ENCODE measurements at places on chromosomes 5 and 9.

- DNase-seq: no peak
Observed at GRCh38 chr9:89879276-89879675, 274.5 kb downstream of the GADD45G start.

DNA sequence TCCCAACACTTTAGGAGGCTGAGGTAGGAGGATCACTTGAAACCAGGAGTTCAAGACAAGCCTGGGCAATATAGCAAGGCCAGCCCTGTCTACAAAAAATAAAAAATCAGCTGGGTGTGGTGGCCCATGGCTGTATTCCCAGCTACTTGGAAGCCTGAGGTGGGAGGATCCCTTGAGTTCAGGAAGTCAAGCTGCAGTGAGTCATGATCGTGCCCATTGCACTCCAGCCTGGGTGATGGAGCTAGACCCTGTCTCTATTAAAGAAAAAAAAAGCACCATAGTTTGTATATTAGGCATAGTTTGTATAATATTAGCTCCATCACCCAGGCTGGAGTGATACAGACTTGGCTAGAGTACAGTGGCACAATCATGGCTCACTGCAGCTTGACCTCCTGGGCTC is 9.6 kb upstream of the NME5 start:
- no peak for DNase-seq

GRCh38 chr9:75239176-75239575 is 150.9 kb downstream of the OSTF1 start:
- peak; percentile 93 for DNase-seq

GRCh38 chr5:125277494-125278154 is 531.2 kb upstream of the ZNF608 start:
- DNase-seq: no peak

GRCh38 chr9:123599781-123600180 is 243.8 kb downstream of the CRB2 start:
- DNase-seq: no peak

- peak; percentile 89 for DNase-seq
Observed at GRCh38 chr5:94376672-94377345, 241.6 kb downstream of the KIAA0825 start.

DNA sequence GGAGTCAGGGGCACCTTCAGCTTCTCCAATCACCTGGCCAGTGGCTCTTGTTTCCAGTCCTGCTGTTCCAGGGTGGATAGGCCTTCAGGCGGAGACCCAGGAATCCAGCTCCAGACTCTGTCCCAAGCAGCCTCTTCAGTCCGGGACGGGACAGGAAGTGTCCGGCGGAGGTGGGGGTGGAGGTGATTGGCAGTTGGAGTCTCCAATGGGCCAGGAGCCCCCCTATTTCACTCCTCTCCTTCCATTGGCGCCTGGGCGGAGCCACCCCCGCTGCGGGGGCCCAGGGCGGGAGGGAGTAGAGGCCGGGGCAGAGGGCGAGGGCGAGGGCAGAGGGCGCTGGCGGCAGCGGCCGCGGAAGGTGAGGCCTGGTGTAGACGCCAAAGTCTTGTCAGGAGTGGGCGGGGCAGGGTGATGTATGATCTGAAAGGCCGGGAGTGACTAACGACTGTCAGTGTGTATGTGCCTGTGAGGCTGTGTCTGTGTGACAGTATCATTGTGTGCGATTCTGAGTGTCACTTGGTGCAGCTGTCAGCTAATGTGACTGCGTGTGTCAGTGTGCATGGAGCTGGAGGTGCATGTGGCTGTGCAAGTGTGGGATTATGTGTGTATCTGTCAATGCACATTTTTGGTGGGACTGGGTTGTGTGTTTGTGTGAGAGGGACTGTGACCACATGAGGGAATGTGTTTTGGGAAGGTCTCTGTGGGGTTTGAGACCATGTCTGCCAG is at the start of gene IL11RA:
Gene IL11RA, plus strand, starts transcription at position 310 of the 726 bp plus-strand sequence. CDS start 3,033 bp downstream, outside the sequence.
- peak; percentile 77 for DNase-seq

GRCh38 chr5:153460421-153460820 is 30.0 kb upstream of the GRIA1 start:
- no peak for DNase-seq

DNA sequence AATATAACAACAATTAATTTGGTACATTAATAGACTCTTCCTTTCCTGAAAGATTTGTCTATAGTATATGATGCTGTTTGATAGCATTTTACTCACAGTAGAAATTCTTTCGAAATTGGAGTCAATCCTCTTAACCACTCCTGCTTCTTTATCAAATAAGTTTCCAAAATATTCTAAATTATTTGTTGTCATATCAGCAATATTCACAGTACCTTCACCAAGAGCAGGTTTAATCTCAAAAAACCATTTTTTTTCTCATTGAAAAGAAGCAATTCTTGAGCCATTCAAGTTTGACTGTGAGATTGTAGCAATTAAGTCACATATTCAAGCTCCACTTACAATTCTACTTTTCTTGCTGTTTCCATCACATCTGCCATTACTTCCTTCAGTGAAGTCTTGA is 83.5 kb upstream of the PRR16 start:
- no peak for DNase-seq

- peak; percentile 2 for DNase-seq
Observed at GRCh38 chr5:34039398-34040157, 3.4 kb downstream of the C1QTNF3 start.

DNA sequence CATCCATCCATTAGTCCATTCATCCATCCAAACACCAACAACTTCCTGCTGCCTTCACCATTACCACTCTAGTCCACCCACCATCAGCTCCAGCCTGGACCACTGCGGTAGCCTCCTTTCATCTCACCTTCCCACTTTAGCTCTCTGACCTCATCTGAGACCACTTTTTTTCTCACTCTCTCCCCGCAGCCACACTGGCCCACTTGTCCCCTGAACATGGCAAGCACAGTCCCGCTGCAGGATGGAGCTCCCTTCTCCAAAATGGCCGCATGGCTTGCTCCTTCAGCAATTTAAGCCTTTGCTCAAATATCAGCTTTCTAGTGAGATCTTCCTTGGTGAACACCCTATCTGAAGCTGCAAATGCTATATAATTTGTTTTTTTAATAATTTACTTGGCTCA is 11.1 kb downstream of the CSF1R start:
- no peak for DNase-seq

GRCh38 chr5:110838961-110839360 is 100.2 kb downstream of the SLC25A46 start:
- DNase-seq: no peak

- DNase-seq: no peak
Observed at GRCh38 chr5:164052536-164053093, 547.2 kb downstream of the MAT2B start.

- peak; percentile 56 for DNase-seq
Observed at GRCh38 chr9:72292256-72292682, 72.7 kb downstream of the ZFAND5 start.

DNA sequence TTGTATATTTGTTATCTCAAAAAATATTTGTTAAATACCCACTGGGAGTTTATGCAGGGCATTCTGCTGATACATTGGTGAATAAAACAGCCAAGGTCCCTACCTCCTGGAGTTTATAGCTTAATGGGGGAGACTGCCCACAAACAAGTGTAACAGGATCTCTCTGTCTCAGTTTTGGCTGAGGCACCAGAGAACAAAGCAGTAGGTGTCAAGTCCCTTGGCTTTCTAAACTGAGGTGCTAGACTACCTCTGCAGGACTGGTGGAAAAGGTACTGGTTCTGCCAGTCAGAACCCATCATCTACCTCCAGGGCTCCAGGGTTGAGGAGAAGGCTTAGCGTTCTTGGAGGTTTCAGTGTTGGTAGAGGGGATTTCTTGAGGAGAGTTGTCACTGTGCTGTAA is 188.4 kb upstream of the ELL2 start:
- DNase-seq: no peak

DNA sequence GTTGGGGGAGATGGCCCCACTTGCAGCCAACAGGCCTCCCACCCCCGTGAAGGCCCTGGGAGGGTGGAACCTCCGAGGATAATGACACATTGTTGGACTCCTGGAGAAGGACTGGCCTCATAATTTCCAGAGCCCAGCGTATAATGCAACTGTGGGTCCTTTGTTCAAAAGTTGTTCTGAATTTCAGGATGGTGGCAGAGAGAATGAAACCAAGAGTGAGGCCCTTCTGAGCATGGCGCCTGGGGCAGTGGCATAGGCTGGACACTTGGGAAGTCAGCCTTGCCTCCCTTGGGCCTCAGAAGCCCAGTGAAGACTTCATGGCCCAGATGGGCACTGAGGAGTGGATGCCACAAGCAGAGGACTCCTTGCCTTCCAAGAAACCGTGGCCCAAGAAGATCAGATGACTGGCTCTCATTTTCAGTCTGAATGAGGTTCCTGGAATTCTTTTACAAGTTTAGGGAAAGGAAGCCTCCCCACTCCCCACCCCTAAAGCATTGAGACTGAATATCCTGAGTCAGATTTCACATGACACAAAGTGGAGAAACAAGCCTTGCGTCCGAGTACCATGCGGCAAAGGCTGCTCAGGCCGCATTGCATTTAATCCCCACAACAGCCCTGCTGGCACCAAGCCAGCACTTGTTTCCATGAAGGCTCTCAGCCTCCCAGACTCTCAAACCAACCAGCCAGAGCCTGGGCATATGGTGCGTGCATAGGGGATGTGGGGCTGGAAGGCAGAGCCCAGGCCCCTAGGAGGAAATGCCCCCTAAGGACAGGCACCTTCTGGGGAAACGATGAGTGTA is 96.7 kb upstream of the SMIM23 start:
- DNase-seq: no peak

DNA sequence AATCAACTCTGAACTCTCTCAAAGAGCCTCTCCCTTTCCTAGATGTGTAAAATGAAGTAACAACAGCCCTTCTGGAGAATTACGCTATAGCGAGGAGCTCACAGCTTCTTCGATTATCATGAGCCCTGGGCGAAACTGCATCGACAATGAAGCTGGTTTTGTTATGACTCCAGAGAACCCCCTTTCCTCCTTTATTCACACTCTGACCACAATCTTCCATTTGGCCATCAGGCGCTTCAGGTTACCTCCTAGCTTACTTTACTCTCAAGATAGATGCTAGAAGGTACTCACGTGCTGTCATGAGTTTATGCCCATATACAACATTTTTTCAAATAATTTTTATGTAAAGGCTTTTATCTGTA is 362.7 kb upstream of the RFX3 start:
- no peak for DNase-seq

GRCh38 chr9:134487066-134487710 is 154.4 kb upstream of the COL5A1 start:
- DNase-seq: no peak

DNA sequence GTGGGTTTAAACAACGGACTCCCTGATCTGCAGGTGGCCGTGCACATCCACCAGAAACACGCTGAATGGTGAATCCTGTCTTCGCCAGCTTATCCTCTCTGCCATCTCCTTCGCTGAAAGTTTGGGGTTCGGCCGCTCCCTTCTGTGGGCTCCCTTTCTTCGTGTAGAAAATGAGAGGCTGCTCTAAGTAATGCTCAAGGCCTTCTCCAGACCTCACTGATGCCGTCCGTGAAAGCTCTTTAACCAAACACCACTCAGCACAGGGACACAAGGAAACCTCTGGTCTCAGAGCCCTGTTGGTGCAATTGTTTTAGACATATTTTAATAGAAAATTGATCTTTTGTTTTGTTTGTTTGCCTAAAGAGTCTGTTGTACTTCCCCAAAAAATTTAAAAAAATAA is 596.5 kb downstream of the IRX1 start:
- no peak for DNase-seq

DNA sequence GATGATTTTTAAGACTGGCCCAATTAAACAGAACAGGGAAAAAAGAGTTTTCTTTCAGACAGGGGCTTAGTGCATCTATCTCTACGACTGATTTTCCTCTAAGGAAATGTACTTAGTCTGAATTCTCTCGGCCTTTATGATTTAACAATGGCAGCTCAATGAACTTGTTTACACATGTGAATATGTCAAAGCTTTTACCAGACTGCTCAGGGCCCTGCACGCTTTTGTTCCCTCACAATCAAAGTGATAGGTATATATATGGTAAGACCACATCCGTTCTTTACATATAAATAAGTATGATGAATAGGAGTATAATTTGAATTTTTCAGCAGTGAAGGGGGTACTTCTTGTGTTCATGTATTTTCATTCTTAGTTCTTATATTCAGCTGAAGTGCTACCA is 27.6 kb downstream of the LEAP2 start:
- no peak for DNase-seq

DNA sequence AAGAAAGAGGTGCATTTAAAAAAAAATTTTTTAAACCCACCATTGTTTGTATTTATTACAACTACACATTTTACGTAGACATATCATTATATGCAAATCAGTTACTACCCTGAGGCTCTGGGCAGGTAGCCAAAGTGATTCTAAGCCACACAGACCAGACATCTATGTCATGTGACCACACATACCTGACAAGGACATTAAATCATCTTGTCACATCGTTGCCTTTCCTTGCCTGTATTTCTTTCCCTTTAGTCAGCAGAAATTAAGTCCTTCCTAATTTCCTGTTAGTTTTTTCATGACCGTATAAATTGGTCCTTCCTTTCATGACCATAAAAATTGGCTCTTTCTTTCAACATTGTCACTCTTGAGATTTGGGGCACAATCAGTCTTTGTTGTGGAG is 134.2 kb upstream of the MARCHF11 start:
- DNase-seq: no peak

DNA sequence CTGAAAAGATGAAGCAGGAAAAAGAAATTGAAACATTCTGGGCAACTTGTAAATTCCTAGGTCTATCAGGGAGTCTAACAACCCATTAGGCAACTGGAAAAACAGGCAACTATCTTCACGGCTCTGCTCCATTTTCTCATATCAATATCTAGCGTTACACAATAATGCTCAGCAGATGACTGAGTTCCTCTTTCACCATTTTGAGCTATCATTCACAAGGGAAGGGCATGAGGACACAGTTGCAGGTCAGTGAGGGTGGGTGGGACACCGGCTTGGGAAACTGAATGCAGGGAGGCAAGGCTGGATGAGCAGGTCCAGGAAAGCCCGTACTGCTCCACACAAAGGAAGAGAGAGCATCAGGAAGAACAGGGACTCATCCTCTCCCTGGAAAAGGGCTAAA is 67.0 kb downstream of the FRMD3 start:
- peak; percentile 78 for DNase-seq

DNA sequence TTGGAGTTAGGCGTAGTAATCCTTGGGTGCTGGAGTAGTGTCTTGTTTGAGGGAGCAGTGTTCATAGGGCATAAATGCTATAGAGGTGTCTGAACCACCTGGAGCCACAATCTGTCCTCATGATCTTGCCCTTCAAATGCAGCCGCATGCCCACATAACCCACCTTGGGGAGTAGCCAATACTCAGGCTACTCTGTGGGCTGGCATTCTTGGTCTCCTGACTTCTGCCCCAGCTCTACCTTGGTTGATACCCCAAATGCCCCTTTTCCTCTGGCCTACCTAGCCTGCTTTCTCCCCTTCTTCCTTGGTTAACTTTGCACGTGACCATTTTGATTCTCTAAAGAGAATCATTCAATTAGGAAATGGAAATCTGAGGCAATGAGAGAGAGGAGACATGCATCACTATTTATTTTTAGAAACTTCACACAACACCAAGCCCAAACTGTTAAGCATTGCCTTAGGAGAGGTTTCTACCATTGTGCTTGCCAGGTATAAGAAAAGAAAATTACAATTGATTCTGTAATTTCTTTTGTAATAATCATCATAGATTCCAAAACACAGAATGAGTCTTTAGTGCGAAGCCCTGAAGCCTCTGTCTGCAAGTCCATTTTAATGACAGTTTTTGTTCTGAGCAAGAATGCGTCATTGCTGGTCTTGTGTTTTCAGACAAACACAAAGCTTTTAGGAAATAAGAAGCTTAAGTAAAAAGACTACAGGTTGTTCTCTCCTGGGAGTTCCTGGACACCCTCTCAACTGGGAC is 135.2 kb downstream of the C9orf152 start:
- DNase-seq: no peak

Measured in MV-4-11 (cell line).